Spinal cord (tissue), 10 donors: ENCODE measurements at places on chromosomes 12 and 14. TPM values are rescaled to one million over a fixed set of nuclear protein-coding genes. Genes with fewer than 3 reads are reported as not detected.

DNA sequence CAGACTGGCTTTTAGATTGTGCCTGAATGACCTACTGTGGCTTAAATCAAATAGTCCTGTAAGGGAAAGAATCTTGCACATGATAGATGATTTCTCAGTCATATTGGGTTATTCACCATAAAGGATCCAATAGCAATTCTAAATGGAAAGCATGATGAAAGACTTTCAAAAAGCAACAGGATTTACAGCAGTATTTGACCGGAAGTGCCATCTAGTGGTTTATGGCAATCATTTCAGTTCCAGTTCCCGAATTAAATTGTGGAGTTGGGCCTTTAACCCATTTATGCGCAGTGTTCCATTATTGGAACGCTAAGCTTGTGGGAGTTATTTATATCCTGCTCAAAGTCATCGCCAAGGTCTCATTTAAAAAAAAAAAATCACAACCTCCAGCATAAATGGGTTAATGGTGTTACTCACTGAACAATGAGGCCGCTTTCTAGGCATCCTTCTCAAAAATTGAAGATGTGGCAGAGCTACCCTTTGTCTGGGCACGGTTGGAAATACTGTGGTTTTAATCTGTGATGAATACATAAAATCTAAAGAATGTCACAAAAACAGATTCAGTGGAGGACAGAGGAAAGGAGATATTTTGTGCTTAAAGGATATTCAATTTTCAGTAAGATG, 60.8 kb upstream of the REP15 start:
- DNase-seq, result peak; percentile 82

The CCDC88C gene
- polyA plus RNA-seq, result 20.8 TPM

The CMA1 gene
- polyA plus RNA-seq, result not detected

GRCh38 chr14:70714055-70714550, 72.4 kb downstream of the TTC9 start:
- peak; percentile 96 for DNase-seq

DNA sequence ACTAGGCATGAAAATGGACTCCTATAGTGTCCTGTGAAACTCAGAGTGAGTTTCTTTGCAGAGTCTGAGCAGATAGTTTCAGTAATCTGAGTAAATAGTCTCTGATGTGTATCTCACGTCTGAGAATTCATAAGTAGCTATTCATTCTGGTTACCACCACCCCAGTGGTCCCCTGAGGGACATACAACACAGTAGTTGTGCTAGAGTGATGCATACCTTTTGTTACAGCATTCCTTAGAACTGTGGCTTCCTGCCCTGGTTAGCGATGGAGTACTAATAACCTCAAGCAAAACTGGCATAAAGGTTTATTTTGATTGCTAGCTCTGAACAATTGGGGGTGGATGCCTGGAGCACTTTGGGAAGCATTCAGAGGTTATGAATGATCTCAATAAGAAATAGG, 114.7 kb downstream of the DAAM1 start:
- DNase-seq, result no peak

DNA sequence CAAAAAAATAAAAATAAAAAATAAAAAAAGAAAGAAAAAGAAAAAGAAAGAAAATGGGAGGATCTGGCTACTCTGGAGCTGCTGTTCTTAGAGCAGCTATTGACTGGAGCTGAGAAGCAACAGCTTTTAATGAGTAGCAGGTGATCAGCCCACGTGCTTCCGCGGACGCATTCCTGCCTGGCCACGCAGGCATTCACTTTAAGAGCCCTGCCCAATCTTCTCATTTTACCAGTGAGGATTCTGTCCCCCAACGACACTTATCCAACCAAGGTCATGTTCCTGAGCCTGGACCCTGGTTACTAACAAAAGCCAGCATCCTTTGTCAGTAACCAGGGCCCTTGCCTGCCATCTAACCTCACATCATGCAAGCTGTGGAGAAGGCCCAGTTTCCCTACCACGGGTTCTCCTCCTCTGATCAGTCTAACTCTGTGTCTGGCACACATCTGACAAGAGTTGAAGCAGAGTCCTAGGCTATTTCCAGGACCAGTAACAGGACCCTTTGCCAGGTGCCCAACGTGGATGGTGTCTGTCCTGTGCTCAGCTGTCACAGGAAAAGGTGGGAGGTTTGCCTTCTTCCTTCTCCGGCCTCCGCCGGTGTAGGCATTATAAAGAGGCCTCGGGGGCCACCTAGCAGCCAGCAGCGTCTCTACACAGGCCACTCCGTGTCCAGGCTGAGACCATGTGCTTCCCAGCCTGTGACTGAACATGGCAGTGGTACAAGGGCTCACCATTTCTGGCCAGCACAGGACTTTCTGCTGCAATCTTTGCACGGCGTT, 60.9 kb upstream of the GPATCH2L start:
- DNase-seq, result no peak

The ADCK1 gene
- 14.4 TPM for polyA plus RNA-seq

The SMOC1 gene
- polyA plus RNA-seq, result 169 TPM

GRCh38 chr14:44170556-44170955, 336.5 kb downstream of the FSCB start:
- DNase-seq, result no peak

- no peak for DNase-seq
Measured at GRCh38 chr12:112299704-112300103, 82.5 kb downstream of the HECTD4 start.

GRCh38 chr12:77686760-77687159, 143.9 kb upstream of the NAV3 start:
- peak; percentile 17 for DNase-seq

The CLEC7A gene
- 4.4 TPM for polyA plus RNA-seq
